ENCODE measurements at places on chromosomes 4 and X. TPM values are rescaled to one million over a fixed set of nuclear protein-coding genes. Genes with fewer than 3 reads are reported as not detected.

GRCh38 chrX:46577221-46578005, 3.8 kb downstream of the CHST7 start:
- no peak overlapping the region for H3K27ac ChIP-seq
- no peak for DNase-seq
- H3K27me3 ChIP-seq, result no peaks in the 10 kb centered on the region
- H3K4me1 ChIP-seq, result peaks cover 13% of the 10 kb centered on the region
- H3K4me3 ChIP-seq, result no peak overlapping the region
- H3K36me3 ChIP-seq, result no peaks in the 10 kb centered on the region

- H3K4me1 ChIP-seq, result peaks cover 57% of the 10 kb centered on the region
- H3K36me3 ChIP-seq, result no peaks in the 10 kb centered on the region
- H3K27me3 ChIP-seq, result no peaks in the 10 kb centered on the region
Measured at GRCh38 chrX:154063234-154063633, 34.3 kb downstream of the MECP2 start.

DNA sequence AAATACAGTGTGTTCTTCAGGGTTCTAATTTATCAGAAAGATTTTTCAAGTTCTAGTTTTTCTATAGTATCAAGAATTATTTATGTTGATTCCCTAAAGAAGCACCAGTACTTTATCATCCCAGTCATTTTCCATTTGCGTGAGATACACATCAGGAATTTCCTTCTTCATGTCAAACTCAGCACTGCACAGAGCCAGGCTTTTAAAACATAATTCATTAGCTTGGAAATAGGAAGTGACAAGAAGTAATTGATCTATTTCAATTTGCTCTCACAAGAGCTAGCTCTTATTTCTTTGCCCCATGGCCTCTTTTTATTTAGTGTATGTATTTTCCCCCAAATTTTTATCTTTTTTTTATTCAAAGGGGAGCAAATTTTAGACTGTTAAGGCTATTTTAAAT, 13.0 kb upstream of the SLC10A4 start:
- H3K4me1 ChIP-seq, result no peaks in the 10 kb centered on the region
- no peaks in the 10 kb centered on the region for H3K27me3 ChIP-seq
- H3K4me3 ChIP-seq, result no peak overlapping the region
- H3K27ac ChIP-seq, result no peak overlapping the region

DNA sequence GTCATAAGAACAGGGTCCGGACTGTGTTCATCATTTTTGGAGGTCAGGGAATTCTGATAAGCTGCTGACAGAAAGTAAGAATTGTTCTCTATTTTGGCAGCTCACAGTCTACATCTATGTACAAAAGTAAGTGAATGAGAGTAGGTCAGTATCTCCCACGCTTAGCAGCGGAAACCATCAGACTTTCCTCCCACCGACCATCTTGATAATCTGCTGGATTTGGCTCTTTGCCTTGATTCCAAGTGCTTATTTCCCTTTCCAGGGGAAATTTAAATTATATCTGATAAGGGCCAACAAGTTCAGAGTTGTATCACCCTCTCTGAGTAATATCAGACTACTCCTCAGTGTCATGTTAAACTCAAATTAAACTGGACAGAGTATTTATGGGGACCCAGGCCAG, 118.0 kb downstream of the CAMK2D start:
- no peak overlapping the region for H3K27ac ChIP-seq
- H3K4me3 ChIP-seq, result no peak overlapping the region
- no peaks in the 10 kb centered on the region for H3K36me3 ChIP-seq
- no peaks in the 10 kb centered on the region for H3K27me3 ChIP-seq
- no peak for DNase-seq

GRCh38 chrX:141176586-141177451, at the start of gene LDOC1:
Gene LDOC1, minus strand, starts transcription at chrX:141177129. Its CDS starts 108 bp downstream, at chrX:141177021.
- peak; percentile 85 for DNase-seq
- peak within 1 kb of the TSS; percentile 64 for H3K27ac ChIP-seq
- no peaks in the 10 kb centered on the region for H3K36me3 ChIP-seq
- H3K4me3 ChIP-seq, result no peak within 1 kb of the TSS
- peaks cover 8% of the 10 kb centered on the region for H3K4me1 ChIP-seq

- DNase-seq, result no peak
- H3K36me3 ChIP-seq, result no peaks in the 10 kb centered on the region
- H3K4me3 ChIP-seq, result no peak overlapping the region
Measured at GRCh38 chr4:108240366-108240765, 71.6 kb upstream of the LEF1 start.

DNA sequence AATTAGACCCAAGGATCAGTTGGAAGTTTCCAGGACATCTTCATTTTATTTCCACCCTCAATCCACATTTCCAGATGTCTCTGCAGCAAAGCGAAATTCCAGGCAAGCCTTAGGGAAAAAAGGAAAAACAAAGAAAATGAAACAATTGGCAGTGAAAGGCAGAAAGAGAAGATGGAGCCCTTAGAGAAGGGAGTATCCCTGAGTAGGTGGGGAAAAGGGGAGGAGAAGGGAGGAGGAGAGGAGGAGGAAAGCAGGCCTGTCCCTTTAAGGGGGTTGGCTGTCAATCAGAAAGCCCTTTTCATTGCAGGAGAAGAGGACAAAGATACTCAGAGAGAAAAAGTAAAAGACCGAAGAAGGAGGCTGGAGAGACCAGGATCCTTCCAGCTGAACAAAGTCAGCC, at the start of gene PLP1:
TSS of gene PLP1 (plus strand) at position 295 of the 400 bp plus-strand sequence. CDS start 156 bp downstream, outside the sequence.
- H3K27ac ChIP-seq, result no peak within 1 kb of the TSS
- H3K27me3 ChIP-seq, result no peaks in the 10 kb centered on the region
- H3K4me1 ChIP-seq, result no peaks in the 10 kb centered on the region
- H3K36me3 ChIP-seq, result no peaks in the 10 kb centered on the region
- H3K4me3 ChIP-seq, result no peak within 1 kb of the TSS

DNA sequence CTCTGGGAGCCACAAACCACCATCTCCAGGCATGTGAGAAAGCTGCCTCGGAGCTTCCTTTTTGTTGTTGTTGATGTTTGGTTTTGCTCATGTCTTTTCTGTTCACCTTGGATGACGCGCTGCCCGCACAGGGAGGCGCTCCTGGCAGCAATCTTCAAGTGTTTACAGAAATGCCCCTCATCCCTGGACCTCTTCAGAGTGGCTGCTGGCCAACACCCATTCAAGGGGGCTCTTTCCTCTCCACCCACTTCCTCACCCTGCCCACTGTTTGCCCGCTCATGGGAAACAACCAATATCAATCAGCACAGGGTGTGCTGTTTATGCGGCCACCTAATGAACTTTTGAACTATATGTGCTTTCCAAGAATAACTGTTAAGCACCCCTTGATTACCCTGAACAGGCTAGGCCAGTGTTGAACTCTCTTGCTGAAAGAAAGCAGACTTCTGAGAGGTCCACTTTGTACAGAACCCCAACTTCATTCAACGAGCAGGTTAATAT, 355.1 kb upstream of the CLNK start:
- DNase-seq, result no peak
- H3K4me3 ChIP-seq, result no peak overlapping the region
- H3K36me3 ChIP-seq, result no peaks in the 10 kb centered on the region

DNA sequence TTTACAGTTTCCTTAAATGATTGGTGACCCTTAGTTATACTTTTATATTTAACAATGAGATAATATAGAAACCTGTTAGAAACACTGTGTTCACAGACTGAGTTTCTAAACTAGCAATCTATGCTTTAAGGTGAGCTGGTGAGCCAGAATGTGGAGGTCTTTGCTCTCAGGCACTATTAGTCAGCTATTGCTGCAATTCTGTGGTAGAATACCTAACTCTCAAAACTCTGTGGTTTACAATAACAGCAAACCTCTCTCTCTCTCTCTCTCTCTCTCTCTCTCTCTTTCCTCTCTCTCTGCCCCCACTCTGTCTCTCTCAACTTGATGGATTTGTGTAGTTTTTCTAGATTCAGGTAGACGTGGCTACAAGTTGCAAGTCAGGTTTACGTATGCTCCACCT, 17.6 kb upstream of the LCORL start:
- H3K4me1 ChIP-seq, result no peaks in the 10 kb centered on the region
- H3K27ac ChIP-seq, result no peak overlapping the region
- H3K4me3 ChIP-seq, result no peak overlapping the region
- DNase-seq, result no peak
- no peaks in the 10 kb centered on the region for H3K27me3 ChIP-seq

GRCh38 chr4:15428611-15429010, 778 bp downstream of the C1QTNF7 start:
- no peaks in the 10 kb centered on the region for H3K27me3 ChIP-seq
- no peak for DNase-seq
- no peaks in the 10 kb centered on the region for H3K4me1 ChIP-seq
- H3K36me3 ChIP-seq, result no peaks in the 10 kb centered on the region
- no peak overlapping the region for H3K4me3 ChIP-seq

DNA sequence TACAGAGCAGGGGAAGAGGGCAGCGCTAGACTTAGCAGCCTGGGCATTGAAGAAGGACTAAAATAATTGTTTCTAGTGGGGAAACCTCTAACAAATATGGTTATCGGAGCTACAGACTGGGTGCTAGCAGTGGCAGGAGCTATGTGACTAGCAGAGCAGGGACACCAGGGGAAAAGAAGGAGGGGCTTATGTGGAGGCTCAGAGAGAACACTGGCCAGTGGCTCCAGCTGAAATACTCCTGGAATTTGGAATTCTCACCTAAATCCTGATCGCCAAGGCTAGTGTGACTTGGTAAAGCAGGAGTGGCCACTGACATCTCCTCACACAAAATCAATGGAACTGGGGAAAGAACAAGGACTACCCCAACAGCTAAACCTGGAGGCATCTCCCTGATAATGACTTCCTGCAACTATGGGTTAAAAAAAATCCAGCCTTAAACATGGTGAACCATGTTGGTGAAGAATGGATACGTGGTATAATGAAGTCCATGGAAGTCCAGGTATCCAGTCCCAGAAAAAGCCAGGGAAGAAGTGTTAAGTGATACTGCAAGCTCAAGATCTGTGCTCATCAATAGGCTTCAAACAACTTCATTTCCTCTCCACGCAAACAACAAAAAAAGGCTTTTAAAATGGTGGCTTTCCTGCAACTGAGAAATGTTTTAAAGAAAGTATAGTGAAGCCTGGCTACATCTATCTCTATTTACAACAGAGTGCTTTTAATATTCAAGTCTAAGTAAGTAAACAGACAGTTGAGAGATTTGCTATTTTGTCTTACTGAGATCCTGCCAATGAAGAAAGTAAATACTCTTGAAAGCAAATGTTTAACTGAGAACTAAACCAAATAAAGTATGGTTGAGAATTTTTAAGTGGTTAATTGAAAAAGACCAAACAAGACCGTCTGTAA, 1.8 kb downstream of the TAPT1 start:
- H3K4me3 ChIP-seq, result no peak overlapping the region
- peaks cover 46% of the 10 kb centered on the region for H3K4me1 ChIP-seq
- H3K27ac ChIP-seq, result peak overlapping the region; percentile 18
- no peak for DNase-seq
- no peaks in the 10 kb centered on the region for H3K27me3 ChIP-seq
- H3K36me3 ChIP-seq, result no peaks in the 10 kb centered on the region

- no peaks in the 10 kb centered on the region for H3K4me1 ChIP-seq
- DNase-seq, result no peak
- no peak overlapping the region for H3K4me3 ChIP-seq
- no peaks in the 10 kb centered on the region for H3K27me3 ChIP-seq
- H3K27ac ChIP-seq, result no peak overlapping the region
Measured at GRCh38 chr4:73329300-73329699, 70.7 kb upstream of the ANKRD17 start.

DNA sequence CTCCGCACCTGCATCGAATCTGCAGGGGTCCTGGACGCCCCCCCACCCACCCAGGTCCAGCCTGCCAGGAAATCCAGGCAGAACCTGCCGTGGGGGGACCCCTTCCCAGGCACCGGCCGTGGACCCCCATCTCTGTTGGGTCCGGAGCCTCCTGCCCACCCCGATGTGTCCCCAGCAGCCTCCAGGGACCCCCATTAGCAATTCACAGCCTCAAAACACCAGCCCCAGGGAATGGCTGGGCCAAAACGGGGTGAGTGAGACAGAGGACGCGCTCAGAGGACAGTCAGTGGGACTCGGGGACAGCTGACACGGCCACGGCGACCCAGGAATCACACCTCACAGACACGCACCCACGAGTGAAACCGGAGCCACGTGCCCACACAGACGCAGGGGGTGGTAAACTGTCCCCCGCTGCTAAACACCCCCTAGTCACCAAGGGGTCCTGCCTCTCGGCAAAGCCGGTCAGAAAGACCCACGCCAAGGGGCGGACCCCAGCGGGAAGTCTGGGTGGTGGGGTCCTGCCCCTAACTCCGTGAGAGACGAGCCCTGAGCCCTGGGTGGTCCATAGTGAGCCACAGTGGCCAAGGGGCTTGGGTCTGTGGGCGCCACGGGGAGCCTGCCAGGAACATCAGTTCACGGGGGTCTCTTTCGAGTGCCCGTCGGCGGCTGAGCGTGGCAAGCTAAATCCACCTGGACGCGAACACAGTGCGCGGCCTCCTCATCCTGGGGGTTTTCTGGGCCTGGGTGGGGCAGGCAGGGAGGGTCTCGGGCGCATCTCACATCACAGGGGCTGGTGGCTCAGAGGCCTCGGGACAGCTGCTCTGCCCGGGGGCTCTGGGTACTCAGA, 126.5 kb upstream of the NKX1-1 start:
- H3K27ac ChIP-seq, result no peak overlapping the region
- DNase-seq, result no peak
- no peaks in the 10 kb centered on the region for H3K4me1 ChIP-seq
- no peaks in the 10 kb centered on the region for H3K27me3 ChIP-seq
- no peak overlapping the region for H3K4me3 ChIP-seq

- no peaks in the 10 kb centered on the region for H3K36me3 ChIP-seq
- H3K4me1 ChIP-seq, result no peaks in the 10 kb centered on the region
- no peaks in the 10 kb centered on the region for H3K27me3 ChIP-seq
- no peak overlapping the region for H3K27ac ChIP-seq
Measured at GRCh38 chr4:87872028-87872427, 39.3 kb downstream of the MEPE start.

DNA sequence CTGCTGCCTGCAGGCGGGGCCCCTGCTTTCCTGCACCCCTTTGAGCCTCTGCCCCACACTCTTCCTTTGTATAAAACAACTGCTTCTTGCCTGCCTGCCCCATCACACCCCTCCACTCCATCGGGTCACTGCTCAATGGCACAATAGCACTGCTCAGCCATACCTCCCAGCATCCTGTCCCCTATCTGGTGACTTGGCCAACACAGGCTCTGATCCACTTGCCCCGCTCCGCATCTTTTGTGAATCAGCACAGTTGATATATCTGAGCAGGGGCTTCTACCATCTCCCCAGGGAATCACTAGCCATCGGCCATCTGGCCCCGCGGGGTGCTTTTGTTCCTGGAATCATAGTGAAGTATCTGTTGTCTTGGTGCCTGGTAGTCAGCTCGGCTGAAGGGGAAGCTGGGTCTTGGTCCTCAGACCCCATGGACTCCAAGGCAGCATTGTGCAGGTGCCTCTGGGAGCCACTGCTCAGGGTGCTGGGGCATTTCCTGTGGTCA, 45.3 kb downstream of the MAP7D3 start:
- no peaks in the 10 kb centered on the region for H3K36me3 ChIP-seq
- no peak overlapping the region for H3K27ac ChIP-seq
- no peaks in the 10 kb centered on the region for H3K4me1 ChIP-seq
- no peak for DNase-seq

RASGEF1B gene
- total RNA-seq, result 4.3 TPM

MTM1 gene
- total RNA-seq, result 5.4 TPM

FATE1 gene
- total RNA-seq, result not detected

AKAP4 gene
- total RNA-seq, result not detected

C4orf51 gene
- not detected for total RNA-seq

FDCSP gene
- total RNA-seq, result not detected

EMCN gene
- 3.4 TPM for total RNA-seq

DRD5 gene
- total RNA-seq, result not detected
